Stimulated activated CD4-positive, alpha-beta T cell treated with anti-CD3 and anti-CD28 coated beads, Interleukin-12 subunit alpha, Interleukin-12 subunit beta, amount 100 ng/mL, for 4 hours (primary cell): ENCODE measurements at places on chromosomes 16 and 17.

DNA sequence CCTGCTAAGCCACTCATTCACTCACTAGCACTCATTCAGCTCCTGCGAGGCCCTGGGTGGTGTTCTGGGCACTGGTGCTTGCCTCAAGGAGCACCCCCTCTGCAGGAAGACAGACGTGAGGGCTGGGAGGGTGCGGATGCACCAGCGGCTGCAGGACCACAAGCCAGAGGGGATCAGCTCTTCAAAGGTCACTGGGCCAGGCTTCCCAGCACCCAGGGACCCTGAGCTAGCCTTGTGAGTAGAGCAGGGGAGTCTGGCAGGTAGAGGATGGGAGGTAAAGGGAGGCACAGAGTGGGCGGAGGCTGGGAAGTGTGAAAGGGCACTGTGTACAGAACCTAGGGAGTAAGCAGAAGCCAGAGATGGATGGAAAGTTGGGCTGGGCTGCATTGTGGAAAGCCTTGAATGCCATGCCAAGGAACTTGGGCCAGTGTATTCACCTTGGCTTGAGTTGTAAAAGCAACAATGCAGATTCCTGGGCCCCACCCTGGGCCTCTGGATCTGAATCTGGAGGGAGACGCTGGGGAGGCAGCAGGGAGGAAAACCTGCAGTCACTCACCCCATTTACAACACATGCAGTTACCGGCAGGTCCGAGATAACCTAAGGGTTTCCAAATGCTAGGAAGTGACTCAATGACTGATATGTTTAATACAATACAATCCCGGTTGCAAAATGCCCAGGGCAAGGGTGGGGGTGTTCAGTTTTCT, 1.7 kb downstream of the IL4R start:
- peak; percentile 35 for DNase-seq

DNA sequence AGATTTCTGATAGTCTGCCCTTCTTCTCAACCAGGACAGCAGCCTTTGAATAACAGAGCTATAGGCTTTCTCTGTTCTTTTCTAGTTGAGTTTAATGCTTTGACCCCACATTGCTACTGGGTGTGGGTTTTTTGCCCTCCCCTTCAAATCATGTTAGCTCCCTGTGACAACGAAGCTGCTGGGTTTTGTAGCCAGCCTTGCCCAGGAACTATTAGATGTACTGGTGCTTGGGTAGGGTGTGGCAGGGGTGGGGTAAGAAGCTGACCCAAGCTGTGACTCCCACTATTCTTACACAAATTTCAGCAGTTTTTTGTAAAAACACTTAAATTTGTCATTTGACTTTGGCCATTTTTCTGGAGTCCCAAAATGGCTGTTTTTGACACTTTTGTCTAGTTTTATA, 69.7 kb downstream of the NLK start:
- DNase-seq = no peak

GRCh38 chr16:27407133-27407532, 5.2 kb downstream of the IL21R start:
- no peak for DNase-seq

GRCh38 chr16:85474621-85475217, 138.4 kb upstream of the GSE1 start:
- no peak for DNase-seq

GRCh38 chr16:89907055-89907814, 11.4 kb upstream of the MC1R start:
- no peak for DNase-seq

- DNase-seq = no peak
Measured at GRCh38 chr16:68022278-68022727, 729 bp downstream of the DDX28 start.

DNA sequence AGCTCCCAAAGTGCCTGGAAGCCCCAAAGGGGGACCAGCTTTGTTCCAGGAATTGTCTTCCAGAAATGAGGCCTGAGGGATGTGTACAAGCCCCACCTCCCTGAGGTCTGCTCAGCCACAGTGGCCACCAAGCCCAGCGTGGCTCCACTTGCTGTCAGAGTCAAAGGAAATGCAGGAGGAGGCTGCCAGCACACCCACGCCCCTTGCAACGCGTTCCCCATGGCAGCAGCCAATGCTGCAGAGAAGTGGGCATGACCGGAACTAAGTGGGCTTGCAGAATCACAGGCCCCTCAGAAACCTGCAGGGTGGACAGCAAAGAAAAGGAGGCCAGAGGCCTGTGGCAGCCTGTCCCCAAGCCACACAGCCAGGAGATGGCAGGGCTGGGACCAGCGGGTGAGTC, 320.8 kb downstream of the FOXL1 start:
- DNase-seq = no peak

DNA sequence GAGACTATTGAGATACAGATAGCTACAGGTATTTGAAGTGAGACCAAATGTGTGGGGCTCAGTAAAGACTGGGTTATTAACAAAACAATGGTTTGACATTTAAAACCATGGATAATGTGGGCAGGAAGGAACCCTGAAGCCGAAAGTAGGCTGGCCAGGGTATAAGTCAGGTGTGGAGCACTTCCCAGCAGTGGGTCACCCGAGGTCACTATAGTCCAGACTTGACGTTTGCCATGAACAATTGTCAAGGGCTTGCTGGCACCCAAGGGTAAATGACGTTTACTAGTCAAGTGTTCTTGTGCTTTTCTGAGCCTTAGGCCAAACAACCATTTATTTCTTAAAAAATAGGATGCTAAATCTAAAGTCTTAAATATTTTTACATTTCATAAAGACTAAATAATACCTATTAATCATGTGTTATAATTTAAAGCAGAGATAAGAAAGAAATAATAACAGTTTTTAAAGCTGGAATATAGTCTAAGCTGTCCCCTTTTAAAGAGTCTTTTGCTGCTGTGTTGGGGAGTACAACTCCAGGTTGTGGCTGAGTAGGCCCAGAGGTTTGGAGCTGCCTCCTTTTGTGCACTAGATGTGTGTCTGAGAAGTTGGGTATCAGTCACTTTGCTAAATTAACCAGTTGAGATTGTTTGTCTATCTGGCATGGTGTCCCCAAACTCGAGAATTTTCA, 15.7 kb downstream of the ALDH3A2 start:
- DNase-seq = no peak

DNA sequence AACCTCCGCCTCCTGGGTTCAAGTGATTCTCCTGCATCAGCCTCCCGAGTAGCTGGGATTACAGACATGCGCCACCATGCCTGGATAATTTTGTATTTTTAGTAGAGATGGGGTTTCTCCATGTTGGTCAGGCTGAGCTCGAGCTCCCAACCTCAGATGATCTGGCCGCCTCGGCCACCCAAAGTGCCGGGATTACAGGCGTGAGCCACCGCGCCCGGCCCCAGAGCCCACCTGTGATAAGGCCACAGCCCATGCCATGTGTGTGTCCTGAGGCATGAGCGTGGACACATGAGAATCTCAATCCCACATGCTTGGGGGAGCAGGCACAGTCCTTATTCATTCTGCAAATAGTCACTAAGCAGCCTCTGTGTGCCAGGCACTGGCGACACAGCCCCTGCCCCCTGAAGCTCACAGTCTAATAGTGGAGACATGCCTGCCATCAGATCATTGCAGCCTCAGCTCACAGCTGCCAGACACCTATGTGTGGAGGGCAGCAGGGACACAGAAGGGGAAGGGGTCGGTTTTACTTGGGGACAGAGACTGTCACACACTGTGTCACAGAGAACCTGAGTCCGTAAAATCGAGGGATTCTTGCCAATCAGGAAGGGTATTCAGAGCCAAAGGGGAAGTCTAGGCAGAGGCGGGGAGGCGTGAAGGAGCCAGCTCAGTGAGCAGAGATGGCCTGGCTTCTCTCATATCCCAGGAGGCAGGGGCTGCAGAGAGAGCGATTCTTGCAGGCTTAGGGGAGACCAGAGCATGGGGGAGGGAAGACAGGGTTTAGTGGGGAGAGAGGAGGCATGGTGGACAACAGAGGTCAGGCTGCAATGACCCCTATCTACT, 9.4 kb upstream of the ABCC3 start:
- DNase-seq = no peak

DNA sequence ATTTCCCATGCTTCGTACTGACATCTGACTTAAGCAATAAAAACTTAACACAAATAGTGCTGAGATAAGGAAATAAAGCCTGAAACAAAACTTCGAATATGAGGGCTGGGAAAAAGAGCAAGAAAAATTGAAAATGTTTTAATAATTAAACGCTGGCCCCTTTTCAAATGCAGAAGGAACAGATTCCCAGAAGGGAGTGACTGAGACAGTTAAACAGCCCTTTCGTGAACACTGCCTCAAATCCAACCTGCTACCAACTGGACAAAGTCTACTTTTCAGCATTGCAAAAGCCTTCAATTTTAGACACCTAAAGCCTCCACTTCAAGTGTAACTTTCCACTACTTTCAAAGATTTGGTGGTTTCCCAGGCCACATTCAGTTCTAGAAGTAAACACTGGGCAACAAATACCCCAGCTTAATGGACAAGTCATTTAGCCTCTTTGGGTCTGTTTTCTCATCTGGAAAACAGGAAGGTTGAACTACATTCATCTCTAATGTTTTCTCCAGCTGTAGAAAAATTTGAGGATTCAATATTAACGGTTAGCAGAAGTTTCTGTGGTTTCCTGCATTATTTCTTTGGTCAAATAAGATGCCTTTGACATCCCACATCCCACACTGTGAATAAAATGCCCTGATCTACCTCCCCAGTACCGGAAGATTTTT, 11.8 kb downstream of the RFFL start:
- no peak for DNase-seq

GRCh38 chr16:17777408-17777863, 306.7 kb upstream of the XYLT1 start:
- DNase-seq = no peak

GRCh38 chr17:81233811-81234505, 4.9 kb downstream of the TEPSIN start:
- no peak for DNase-seq
